ENCODE measurements at places on chromosomes 16 and 17. TPM values are rescaled to one million over a fixed set of nuclear protein-coding genes. Genes with fewer than 3 reads are reported as not detected.

- DNase-seq, result no peak
These were observed 19.1 kb upstream of the WFIKKN2 start for GRCh38 chr17:50816271-50816670.

- DNase-seq, result no peak
These were observed 14.2 kb downstream of the ATP6V0A1 start for GRCh38 chr17:42472709-42473521.

- no peak for DNase-seq
These were observed 174.2 kb downstream of the STX8 start for GRCh38 chr17:9401434-9401833.

NME4 gene
- 81.9 TPM for total RNA-seq

KCNH6 gene
- not detected for total RNA-seq

DNA sequence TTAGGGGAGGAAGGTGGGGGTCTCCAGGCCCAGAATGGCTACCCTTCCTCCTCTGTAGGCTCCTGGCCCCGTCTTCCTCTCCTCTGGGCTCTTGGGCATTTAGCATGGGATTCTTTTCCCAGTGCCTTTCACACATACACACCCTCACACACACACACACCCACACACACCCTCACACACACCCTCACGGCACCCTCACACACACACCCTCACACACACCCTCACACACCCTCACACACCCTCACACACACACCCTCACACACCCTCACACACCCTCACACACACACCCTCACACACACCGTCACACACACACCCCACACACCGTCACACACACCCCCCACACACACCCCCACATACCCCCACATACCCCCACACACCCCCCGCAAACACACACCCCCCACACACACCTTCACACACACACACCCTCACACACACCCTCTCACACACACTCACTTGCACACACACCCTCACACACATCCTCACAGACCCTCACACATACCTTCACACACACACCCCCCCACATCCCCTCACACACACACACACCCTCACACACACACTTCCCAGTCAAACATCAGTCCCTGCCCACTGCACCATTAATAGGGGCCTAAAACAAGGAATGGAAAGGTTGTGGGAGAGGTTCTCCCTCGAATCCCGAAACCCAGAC lies 845 bp downstream of the SGCA start:
- peak; percentile 37 for DNase-seq

DNA sequence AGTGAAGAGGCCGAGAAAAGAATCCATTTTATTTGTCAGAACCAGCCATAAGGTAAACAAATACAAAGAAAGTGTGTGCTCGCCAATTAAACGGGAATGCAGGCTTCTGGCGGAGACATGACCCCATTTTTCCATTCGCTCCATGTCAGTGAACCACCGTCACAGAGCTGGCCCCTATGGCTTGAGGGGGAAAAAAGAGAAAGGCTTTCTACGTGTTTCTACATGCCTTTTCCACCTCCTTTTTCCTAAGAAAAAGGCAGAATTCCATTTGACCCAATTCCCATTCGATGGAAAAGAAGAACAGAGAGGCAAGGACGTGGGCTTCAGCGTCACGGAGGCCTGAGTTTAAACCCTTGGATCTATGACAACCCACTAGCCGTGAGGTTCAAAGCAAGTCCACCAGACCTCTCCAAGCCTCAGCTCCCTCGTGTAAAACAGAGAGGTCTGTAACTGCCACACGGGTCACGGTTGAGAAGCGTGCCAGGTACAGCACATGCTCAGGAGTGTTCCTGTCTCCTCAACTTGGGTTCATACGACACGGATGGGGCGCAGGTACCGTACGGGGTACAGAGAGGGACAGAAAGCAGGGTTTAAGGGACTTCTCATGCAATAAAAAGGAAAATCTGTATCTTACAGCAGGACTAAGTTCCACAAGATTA lies 91.9 kb downstream of the NXN start:
- DNase-seq, result no peak

GRCh38 chr17:15245054-15245453 lies 20.1 kb downstream of the PMP22 start:
- DNase-seq, result no peak

DNA sequence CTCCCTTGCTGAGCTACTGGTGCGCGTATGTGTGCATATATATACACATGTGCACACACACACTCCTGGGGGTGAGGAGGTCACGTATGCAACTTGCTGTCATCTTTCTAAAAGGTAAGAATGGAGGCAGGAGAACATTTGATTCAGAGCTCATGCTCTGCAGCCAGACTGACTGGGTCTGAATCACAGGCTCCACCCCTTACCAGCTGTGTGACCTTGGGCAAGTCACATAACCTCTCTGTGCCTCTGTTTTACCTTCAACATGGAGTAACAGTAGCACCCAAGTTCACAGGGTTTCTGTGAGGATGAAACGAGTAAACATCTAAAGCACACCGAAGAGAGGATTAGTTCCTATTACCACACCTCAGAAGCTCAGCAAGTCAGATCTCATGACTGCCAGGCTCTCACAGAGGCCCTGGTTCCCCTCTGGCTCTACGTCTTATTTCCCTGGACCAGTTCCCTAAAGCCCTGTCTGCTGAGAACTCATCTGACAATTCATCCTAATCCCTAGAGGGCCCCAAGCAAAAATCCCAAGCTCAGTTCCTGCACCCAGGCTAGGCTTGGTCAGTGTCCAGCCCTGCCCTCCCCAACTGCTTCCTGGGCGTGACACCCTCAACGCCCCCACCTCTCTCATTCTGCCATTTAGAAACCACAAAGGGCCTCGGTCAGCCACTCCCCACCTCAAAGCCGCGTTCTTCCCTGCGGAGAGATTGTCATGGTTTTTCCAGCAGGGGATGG lies 28.7 kb downstream of the ABR start:
- DNase-seq, result no peak

GRCh38 chr16:11402051-11402744 lies 56.9 kb downstream of the RMI2 start:
- peak; percentile 53 for DNase-seq

MYH8 gene
- not detected for total RNA-seq

DNA sequence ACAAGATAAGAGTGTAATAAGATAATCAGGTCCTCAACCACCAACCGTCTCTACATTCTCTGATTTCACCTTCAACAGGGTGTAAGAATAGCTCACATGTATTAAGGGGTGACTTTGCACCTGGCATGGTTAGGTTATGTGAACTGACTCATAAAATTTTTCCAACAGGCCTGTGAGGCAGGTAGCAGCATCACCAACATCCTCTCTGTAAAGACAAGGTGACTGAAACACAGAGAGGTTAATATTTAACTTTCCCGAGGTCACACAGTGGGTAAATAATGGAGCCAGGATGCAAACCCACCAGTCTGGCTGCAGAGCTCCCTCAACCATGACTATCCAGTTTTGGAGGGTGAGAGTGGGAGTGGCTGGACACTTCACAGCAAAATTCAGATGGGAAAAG lies 317.2 kb downstream of the C16orf95 start:
- DNase-seq, result no peak

DNA sequence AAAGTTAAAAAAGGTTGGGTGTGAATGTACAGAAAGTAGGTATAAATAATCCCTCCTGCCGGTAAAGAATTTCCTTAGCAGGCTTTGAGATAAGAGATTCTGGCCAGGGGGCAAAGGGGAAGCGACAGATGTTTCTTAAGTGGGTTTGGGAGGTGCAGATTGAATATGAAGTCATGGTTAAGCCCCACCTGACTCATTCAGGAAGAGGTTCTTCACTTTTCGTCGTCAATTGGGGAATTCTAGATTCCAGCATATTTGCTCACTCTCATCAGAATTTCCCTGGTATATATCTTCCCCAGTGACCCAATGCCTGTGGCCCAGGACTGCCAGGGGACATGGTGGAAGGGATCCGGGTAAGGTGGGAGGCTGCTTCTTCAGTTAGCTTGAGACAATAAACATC lies 127.8 kb downstream of the CPPED1 start:
- DNase-seq, result no peak

CES5A gene
- total RNA-seq, result not detected

- no peak for DNase-seq
These were observed 723.4 kb downstream of the MAF start for GRCh38 chr16:78877114-78877655.

GRCh38 chr16:4386951-4387565 lies 15.4 kb downstream of the VASN start:
- peak; percentile 55 for DNase-seq

SGCA gene
- total RNA-seq, result 91.8 TPM
